ENCODE measurements at places on chromosomes 2 and 18. TPM values are rescaled to one million over a fixed set of nuclear protein-coding genes. Genes with fewer than 3 reads are reported as not detected.

DNA sequence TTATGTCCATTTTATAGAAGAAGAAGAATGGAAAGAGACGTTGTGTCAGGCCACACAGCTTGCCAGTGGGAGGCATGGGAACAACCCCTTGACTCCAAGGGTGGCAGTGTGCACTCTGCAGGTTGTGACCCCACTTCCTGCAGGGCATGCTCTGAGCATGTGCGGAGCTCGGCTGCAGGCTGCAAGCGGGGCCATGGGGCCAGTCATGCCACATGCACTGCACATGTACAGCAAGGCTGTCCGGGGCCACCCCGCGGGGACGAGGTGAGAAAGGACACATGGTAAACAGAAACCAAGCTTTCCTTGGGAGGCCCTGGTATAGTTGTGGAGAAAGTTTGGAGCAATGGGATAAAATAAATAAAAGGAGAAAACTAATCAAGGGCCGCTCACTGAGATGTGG lies 47.4 kb upstream of the DNMT3A start:
- DNase-seq: no peak

DNA sequence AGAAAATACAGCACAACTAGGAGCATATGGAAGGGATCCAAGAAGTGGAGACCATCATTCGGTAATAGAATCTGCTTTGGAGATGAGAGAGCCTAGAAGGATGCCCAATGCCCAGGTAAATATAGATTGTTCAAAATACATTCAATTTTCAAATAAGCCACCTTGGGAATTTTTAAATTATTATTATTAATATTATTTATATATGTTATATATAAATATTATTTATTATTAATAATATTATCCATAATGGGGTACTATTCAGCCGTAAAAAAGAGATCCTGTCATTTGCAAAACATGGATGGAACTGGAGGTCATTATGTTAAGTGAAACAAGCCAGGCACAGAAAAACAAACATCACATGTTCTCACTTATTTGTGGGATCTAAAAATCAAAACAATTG lies 127.8 kb upstream of the NDUFV2 start:
- no peak for DNase-seq

GRCh38 chr2:66576561-66577320 lies 141.8 kb downstream of the MEIS1 start:
- no peak for DNase-seq

DNA sequence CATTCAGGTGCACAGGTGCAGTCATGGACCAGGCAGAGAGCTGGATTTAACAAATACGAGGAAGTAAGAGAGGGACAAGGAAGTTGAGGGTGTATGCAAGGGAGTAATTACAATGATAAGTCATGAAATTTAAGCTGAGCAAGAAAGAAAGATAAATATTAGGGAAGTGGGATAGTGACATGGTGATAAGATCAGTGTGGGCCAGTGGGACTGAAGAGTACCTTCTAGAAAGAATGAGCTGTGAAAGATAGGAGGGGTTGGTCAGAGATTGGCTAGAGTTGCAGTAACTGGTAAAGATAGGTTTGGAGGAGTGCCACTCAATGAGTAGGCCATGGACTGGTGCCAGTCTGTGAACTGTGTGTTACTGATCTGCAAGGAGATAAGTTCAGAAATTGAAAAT lies 200.8 kb upstream of the SIX3 start:
- DNase-seq: no peak

The VWC2L gene
- total RNA-seq: not detected

Measured in natural killer cell treated with Interleukin-12 subunit alpha and Interleukin-12 subunit beta and Interleukin-15 and Interleukin-18, amount 100 ng/mL, for 72 hours (primary cell).